ENCODE measurements at places on chromosomes 3 and 15.

GRCh38 chr3:27721717-27722564 lies at the start of gene EOMES:
TSS of gene EOMES (minus strand) at chr3:27722323. CDS start at chr3:27722294, 29 bp downstream.
- DNase-seq, result peak; percentile 71

DNA sequence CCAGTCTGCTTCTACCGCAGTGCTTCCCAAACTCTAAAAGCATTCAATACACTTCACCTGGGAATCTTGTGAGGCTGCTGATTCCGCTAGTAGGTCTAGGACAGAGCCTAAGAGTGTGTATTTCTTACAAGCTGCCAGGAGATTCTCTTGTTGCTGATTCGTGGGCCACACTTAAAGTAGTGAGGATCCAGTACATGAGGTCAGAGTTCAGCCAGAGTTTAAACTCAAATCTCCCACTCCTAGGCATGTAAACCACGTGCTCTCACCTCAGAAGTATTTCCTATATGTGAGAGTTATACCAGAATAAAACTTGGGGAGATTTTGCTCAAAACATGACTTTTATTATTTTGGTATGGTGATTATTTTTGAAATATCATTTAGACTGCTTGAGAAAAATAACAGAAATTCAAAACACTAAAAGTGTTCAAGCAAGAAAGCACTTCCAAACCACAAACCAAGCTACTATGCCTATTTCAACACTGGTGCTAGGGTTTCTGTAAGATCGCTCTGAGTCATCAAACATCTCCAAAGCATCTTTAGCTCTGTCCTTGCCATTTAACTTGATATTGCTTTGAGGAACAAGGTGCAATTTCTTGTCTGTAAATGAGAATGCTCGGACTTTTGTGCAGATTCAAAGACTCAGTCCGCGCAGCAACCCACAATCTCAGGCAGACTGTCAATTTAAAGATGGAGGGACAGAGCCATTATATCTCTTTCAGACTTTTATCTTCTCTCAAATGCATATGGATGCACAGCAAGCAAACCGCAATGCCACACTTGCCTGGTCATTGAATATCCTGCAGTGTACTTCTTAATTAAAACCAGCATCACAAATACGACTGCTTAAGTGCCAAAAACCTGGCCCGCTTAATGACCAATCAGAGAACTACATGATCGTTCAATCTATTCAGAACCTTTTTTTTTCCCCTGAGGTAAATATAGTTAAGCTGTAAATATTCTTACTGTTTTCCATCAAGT lies 59.8 kb downstream of the AGTR1 start:
- no peak for DNase-seq

DNA sequence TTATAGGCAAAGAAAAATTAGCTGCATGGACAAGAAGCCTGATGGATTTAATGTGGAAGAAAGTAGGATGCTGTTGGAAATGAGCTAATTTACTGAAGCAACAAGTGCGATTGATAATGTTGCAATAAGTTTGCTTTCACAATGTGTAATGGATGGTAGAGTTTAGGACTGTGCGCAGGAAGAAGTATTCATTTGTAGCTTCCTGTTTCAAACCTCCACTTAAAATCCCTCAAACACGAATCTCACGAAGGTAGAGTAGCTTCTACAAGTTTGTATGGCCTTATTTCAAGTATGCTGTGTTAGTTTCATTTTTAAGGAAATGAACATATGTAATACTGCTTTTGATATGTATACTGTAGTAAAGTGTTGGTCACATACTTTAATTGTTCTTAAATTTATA lies 42.3 kb downstream of the KCNH8 start:
- no peak for DNase-seq

- DNase-seq, result no peak
Measured at GRCh38 chr15:39781147-39781966, 1.3 kb downstream of the FSIP1 start.

DNA sequence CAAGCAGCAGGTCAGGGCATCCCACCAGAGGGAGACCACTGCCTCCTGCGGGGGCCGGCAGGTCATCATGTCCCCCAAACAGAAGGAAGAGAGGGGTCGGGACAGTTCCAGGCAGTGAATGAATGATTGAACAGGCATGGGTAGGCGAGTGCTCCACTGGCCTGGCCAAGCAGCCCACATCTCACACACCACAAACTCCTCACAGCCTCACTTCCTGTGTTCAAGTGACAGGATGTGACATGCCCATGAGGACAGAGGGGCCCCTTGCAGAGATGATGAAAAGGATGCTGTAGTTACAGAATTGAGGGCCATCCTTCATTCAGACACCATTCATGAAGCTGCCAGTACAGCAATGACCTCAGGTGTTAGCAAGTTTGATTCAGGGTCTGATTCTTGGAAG lies 3.7 kb downstream of the IQSEC1 start:
- DNase-seq, result peak; percentile 59
